Activated naive CD4-positive, alpha-beta T cell treated with Interleukin-2 at 50 U/mL for 16 hours (primary cell): ENCODE measurements at places on chromosomes 11 and 22.

DNA sequence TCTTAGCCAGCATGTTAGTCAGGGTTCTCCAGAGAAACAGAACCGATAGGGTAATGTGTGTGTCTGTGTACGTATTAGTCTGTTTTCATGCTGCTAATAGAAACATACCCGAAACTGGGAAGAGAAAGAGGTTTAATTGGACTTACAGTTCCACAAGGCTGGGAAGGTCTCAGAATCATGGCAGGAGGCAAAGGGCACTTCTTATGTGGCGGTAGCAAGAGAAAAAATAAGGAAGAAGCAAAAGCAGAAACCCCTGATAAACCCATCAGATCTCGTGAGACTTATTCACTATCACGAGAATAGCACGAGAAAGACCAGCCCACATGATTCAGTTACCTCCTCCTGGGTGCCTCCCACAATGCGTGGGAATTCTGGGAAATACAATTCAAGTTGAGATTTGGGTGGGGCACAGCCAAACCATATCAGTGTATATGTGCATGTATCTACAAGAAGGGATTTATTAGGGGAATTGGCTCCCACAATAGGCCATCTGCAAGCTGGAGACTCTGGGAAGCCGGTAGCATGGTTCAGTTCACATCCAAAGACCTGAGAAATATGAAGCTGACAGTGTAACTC lies 173.7 kb upstream of the NECTIN1 start:
- DNase-seq = no peak

GRCh38 chr22:40000171-40000570 lies 5.4 kb downstream of the FAM83F start:
- DNase-seq = no peak

DNA sequence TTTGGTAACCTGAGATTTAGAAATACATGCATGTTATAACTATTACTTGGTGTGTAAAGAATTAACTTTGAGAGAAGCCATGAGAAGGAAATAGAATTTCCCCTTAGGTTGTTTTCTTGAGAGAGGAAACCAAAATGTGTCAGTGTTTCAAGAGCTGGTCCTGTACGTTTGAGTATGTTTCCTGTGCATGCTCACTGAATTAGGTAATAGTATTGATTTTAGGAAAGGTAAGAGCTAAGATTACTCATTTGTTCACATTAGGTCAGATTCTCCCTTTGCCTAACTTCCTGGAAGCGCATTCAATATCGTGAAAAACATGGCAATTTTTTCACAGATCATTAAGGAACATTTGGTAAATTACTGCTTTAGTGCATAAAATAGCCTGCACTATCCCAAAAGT lies 49.3 kb upstream of the RDX start:
- DNase-seq = no peak

GRCh38 chr11:1227551-1228100 lies 4.8 kb downstream of the MUC5B start:
- no peak for DNase-seq

DNA sequence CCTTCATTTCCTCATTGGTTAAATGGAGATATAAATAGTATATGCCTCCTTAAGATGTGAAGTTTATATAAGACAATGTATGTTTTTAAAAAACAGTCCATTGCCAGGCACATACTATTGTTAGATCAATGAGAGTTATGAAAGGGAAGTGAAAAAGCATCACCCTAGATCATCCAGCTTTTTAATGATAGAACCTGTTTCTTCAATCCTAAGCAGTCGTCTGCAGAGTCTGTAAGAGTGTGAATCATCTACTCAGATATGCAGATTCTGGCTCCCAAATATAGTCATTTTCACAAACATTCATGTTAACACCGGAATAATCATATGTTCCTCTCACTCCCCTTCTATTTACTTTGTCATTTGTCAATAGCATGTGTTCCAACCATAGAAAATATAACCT lies 65.3 kb upstream of the SLN start:
- no peak for DNase-seq

DNA sequence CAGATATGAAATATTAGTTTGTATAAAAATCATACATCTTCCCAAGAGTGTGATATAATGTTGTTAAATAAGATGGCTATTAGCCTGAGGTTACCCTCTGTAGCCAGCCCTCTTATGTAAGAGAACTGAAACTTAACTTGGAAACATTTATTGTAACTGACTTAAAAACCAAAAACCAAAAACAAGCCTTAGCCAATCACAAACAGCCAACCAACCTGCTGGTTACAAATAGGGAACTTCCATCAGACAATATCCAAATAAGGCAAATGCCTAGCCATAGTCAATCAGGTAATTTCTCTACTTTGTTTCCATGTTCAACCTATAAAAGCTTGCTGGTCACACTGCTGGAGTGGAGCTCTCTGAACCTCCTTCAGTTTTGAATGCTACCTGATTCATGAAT lies 14.1 kb downstream of the KBTBD3 start:
- DNase-seq = no peak

GRCh38 chr11:125886997-125887372 lies 483 bp upstream of the HYLS1 start:
- DNase-seq = no peak

- DNase-seq = no peak
Observed at GRCh38 chr11:120718171-120718570, 206.6 kb downstream of the GRIK4 start.

DNA sequence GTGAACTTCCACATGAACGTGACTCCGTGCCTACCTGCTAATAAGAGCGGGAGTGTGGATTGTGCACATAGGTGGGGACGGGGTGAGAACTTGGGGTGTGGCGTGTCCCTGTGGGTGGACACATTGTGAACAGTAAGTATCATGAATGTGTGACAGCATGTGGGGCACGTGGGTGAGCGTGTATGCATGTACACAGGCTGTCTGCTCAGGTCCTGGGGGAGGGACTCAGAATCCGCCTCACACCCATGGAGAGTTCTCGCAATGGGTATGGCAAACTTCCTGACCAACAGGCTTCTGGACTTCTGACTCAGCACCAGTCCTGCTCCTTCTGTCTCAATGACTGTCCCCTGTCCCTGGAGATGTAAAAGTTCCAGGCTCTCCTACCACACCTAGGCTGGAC lies 222.9 kb downstream of the ST3GAL4 start:
- DNase-seq = no peak

GRCh38 chr11:18704698-18705097 lies 6.1 kb downstream of the TMEM86A start:
- DNase-seq = no peak

GRCh38 chr22:23908587-23909205 lies 14.5 kb downstream of the MIF start:
- no peak for DNase-seq
